ENCODE measurements at places on chromosomes 13 and 19. TPM values are rescaled to one million over a fixed set of nuclear protein-coding genes. Genes with fewer than 3 reads are reported as not detected.

CELF5 gene
- total RNA-seq = not detected

PLVAP gene
- total RNA-seq = 0.92 TPM

ZNF491 gene
- total RNA-seq = 3.0 TPM

SMIM24 gene
- total RNA-seq = not detected

TTC9B gene
- not detected for total RNA-seq

SLC17A7 gene
- under 0.01 TPM for total RNA-seq

RNASEH2B gene
- 34.9 TPM for total RNA-seq

Data from aortic smooth muscle cell (primary cell).